MCF 10A (cell line): ENCODE measurements at places on chromosomes 2 and 18. TPM values are rescaled to one million over a fixed set of nuclear protein-coding genes. Genes with fewer than 3 reads are reported as not detected.
A peak's percentile ranks its signal among the peaks of the same experiment; 100 is the strongest.

DNA sequence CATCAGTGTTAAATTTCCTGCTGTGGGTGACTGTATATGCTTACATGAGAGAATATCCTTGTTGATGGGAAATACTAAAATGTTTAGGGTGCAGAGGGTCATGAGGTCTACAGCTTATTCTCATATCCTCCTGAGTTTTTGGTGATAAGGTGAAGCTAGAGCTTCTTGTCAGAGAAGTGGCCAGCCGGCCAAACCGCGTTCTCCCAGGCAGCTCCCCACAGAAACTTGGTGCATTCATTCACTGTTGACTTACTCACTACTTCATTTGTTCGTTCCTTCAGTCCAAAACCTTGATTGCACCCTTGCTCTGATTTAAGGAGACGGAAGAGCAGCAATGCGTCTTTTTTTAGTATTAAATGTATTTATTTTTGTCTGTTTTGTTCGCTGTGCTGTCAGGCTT, 8.7 kb downstream of the SNED1 start:
- H3K36me3 ChIP-seq = peaks cover 16% of the 10 kb centered on the region
- H3K4me3 ChIP-seq = no peak overlapping the region
- peaks cover 12% of the 10 kb centered on the region for H3K4me1 ChIP-seq
- H3K27ac ChIP-seq = no peak overlapping the region
- no peaks in the 10 kb centered on the region for H3K27me3 ChIP-seq

- no peaks in the 10 kb centered on the region for H3K36me3 ChIP-seq
- no peak overlapping the region for H3K4me3 ChIP-seq
- H3K27ac ChIP-seq = no peak overlapping the region
- no peaks in the 10 kb centered on the region for H3K27me3 ChIP-seq
These were observed 62.1 kb downstream of the LRRTM1 start for GRCh38 chr2:80242355-80242910.

The SLC30A3 gene
- not detected in 2 replicates for total RNA-seq

DNA sequence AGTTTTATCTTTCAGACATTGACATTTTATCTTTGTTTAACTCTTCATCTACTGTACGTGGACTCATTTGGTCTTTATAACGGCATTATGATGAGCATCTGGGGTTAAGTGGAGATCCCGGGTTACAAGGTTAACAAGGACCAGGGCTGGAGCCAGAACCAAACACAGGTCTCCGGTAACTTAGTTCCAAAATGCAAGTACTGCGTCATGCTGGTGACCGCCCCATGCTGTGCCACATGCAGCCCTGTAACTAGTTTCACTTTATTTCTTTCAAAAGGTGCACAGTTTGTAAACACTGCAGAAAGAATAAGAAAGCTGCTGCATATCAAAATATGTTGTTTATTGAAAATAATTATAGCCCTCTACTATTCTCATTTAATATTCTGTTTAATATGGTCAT, 3.1 kb downstream of the SLC5A7 start:
- no peak overlapping the region for H3K4me3 ChIP-seq
- no peak for DNase-seq
- no peak overlapping the region for H3K27ac ChIP-seq
- H3K36me3 ChIP-seq = peaks cover 5% of the 10 kb centered on the region
- no peaks in the 10 kb centered on the region for H3K27me3 ChIP-seq
- H3K4me1 ChIP-seq = no peaks in the 10 kb centered on the region

The VAPA gene
- 247 and 286 TPM in 2 replicates for total RNA-seq

The TANC1 gene
- total RNA-seq = 31.0 and 35.3 TPM in 2 replicates

DNA sequence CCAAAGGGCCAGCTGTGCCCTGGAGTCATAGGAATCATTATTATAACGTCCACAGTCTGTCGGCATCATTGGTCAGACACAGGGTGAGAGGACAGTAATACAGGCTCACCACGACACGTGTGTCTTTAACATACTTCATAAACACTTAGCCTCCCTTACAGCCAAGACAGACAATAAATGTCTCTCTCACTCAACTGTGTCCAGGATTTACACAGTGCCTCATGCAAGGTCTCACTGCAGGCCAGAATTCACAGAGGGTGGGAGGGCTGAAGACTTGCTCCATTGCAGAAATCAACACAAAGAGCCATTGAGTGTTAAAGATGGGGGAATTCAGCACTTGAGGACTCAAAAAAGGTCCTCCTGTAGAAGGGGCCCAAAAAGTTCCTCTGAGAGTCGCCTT, 210.5 kb downstream of the BCL2 start:
- H3K4me3 ChIP-seq = no peak overlapping the region
- no peaks in the 10 kb centered on the region for H3K27me3 ChIP-seq
- DNase-seq = no peak
- no peaks in the 10 kb centered on the region for H3K36me3 ChIP-seq
- peaks cover 5% of the 10 kb centered on the region for H3K4me1 ChIP-seq

DNA sequence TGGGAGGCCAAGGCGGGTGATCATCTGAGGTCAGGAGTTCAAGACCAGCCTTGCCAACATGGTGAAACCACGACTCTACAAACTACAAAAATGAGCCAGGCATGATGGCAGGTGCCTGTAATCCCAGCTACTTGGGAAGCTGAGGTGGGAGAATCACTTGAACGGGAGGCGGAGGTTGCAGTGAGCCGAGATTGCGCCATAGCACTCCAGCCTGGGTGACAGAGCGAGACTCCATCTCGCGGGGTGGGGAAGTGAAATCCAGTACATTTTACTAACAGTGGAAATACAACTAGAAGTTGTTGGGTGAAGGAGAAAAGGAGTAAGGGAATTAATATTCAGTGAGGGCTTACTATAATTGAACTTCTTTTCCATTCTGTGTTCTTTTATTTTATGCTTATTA, 13.2 kb upstream of the ENOSF1 start:
- DNase-seq = no peak
- no peaks in the 10 kb centered on the region for H3K27me3 ChIP-seq
- no peak overlapping the region for H3K4me3 ChIP-seq
- peaks cover 61% of the 10 kb centered on the region for H3K36me3 ChIP-seq
- H3K4me1 ChIP-seq = peaks cover 2% of the 10 kb centered on the region

The TFPI gene
- 67.4 and 71.1 TPM in 2 replicates for total RNA-seq

GRCh38 chr2:12890066-12890465, 173.3 kb downstream of the TRIB2 start:
- H3K4me3 ChIP-seq = no peak overlapping the region
- H3K4me1 ChIP-seq = peaks cover 3% of the 10 kb centered on the region
- no peaks in the 10 kb centered on the region for H3K36me3 ChIP-seq
- no peaks in the 10 kb centered on the region for H3K27me3 ChIP-seq
- no peak overlapping the region for H3K27ac ChIP-seq
- DNase-seq = no peak

The PPIG gene
- total RNA-seq = 64.7 and 80.2 TPM in 2 replicates

DNA sequence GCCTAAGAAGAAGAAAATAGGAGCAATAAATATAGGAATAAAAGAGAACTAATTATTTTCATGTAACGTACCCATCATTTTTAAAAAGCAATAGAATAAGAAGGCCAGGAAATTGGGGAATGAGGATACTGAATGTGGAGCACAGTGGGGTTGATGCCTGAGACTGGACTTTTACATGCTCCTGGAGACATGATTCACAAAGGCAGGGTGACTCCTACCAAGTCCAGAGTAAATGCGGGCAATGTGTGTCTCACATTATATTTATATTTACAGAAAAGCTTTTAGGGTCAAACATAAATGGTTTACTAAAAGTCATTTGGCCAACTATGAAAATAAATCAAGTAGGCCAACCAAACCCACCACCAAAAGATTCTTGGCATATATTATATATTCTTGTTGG, 87.9 kb upstream of the COL5A2 start:
- no peak for DNase-seq
- H3K27ac ChIP-seq = peak overlapping the region; percentile 66
- no peaks in the 10 kb centered on the region for H3K27me3 ChIP-seq
- no peak overlapping the region for H3K4me3 ChIP-seq
- H3K4me1 ChIP-seq = no peaks in the 10 kb centered on the region

DNA sequence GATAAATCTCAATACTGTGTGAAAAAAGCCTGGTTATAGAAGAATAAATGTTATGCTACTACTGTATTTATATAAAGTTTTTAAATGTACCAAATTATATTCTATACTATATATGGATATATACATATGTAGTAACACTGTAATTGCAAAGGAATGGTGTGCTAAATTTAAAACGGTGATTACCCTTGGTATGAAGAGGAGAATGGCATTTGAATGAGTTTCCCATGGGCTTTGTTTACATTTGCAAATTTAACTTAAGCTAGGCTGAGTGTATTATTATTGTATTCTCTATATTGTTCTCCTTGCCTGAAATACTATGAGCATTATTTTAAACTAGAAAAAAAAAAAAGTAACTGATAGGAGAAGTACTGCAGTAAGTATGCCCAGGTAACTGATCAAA, 4.7 kb upstream of the SP3 start:
- no peak overlapping the region for H3K27ac ChIP-seq
- no peak overlapping the region for H3K4me3 ChIP-seq
- no peaks in the 10 kb centered on the region for H3K36me3 ChIP-seq
- H3K4me1 ChIP-seq = peaks cover 15% of the 10 kb centered on the region
- H3K27me3 ChIP-seq = no peaks in the 10 kb centered on the region

The MATN3 gene
- total RNA-seq = 0.83 and 0.98 TPM in 2 replicates

- peaks cover 11% of the 10 kb centered on the region for H3K4me1 ChIP-seq
- H3K4me3 ChIP-seq = no peak overlapping the region
- H3K27me3 ChIP-seq = no peaks in the 10 kb centered on the region
- H3K27ac ChIP-seq = no peak overlapping the region
- no peak for DNase-seq
These were observed 47.6 kb downstream of the ITGAV start for GRCh38 chr2:186637497-186637800.

GRCh38 chr2:163692611-163693482, 43.0 kb downstream of the FIGN start:
- peak overlapping the region; percentile 10 for H3K4me3 ChIP-seq
- H3K27me3 ChIP-seq = no peaks in the 10 kb centered on the region
- H3K4me1 ChIP-seq = peaks cover 29% of the 10 kb centered on the region
- H3K27ac ChIP-seq = peak overlapping the region; percentile 57

The CYRIA gene
- 0.35 and 1.2 TPM in 2 replicates for total RNA-seq

DNA sequence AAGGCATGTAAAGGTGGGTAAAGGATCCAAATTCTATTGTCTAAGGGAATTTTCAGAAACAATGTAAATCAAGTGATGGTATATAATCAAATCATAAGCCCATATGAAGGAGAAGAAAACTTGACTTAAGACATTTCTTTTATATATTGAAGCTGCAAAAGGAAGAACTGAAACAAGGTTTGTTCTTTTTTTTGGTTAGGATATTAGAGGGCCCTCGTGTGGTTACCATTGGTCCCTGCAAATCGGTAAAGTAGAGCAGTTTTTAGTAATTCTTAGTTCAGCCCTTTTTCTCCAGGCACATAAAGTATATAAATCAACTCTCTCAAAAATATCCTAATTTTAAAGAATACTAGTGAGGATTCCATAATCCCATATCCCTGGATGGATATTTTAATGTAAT, 105.6 kb upstream of the STK17B start:
- no peaks in the 10 kb centered on the region for H3K36me3 ChIP-seq
- H3K4me3 ChIP-seq = no peak overlapping the region
- no peak overlapping the region for H3K27ac ChIP-seq
- no peaks in the 10 kb centered on the region for H3K27me3 ChIP-seq
- DNase-seq = no peak

GRCh38 chr2:139992078-139992477, 1211.9 kb upstream of the NXPH2 start:
- no peaks in the 10 kb centered on the region for H3K4me1 ChIP-seq

- no peak for DNase-seq
- peaks cover 5% of the 10 kb centered on the region for H3K36me3 ChIP-seq
- H3K4me1 ChIP-seq = no peaks in the 10 kb centered on the region
- no peaks in the 10 kb centered on the region for H3K27me3 ChIP-seq
These were observed 206.3 kb upstream of the HAAO start for GRCh38 chr2:42998721-42999120.

The HTR2B gene
- total RNA-seq = not detected in 2 replicates

GRCh38 chr2:58427572-58428095, 186.5 kb upstream of the FANCL start:
- H3K27me3 ChIP-seq = no peaks in the 10 kb centered on the region
- peak overlapping the region; percentile 80 for H3K4me3 ChIP-seq
- H3K36me3 ChIP-seq = no peaks in the 10 kb centered on the region

DNA sequence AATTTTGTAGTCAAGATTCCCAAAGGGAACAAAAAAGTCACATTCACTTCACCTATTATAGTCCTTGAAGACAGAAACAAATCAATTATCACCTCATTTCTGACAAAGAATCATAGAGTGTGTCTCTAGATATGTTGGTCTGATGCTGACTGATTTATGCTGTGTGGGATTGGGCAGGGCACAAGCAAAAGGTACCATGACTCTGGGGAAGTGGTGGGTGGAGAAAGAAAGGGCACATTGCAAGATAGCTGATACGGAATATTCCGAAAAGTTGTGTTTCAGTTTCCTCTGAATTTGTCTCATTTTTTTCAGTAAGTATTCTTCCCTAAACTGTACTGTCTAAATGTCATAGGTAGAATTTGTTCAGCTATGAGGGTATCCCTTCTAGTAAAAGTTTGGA, 268.0 kb downstream of the MREG start:
- H3K27me3 ChIP-seq = no peaks in the 10 kb centered on the region
- H3K36me3 ChIP-seq = peaks cover 9% of the 10 kb centered on the region
- H3K27ac ChIP-seq = no peak overlapping the region
- no peaks in the 10 kb centered on the region for H3K4me1 ChIP-seq
- DNase-seq = no peak

The GCFC2 gene
- 38.5 and 41.3 TPM in 2 replicates for total RNA-seq

The STEAP3 gene
- total RNA-seq = 23.8 and 25.0 TPM in 2 replicates

The CCDC85A gene
- 0.16 and 0.20 TPM in 2 replicates for total RNA-seq
